Inflammatory macrophage treated with lipopolysaccharide for 4 hours (primary cell): ENCODE measurements at places on chromosomes 1 and 21.

GRCh38 chr1:224739997-224740684 lies 124.0 kb downstream of the CNIH3 start:
- DNase-seq = no peak

GRCh38 chr1:228308085-228308601 lies 98.5 kb downstream of the TRIM11 start:
- no peak for DNase-seq

- DNase-seq = no peak
Measured at GRCh38 chr1:205632669-205633169, 908 bp upstream of the ELK4 start.

DNA sequence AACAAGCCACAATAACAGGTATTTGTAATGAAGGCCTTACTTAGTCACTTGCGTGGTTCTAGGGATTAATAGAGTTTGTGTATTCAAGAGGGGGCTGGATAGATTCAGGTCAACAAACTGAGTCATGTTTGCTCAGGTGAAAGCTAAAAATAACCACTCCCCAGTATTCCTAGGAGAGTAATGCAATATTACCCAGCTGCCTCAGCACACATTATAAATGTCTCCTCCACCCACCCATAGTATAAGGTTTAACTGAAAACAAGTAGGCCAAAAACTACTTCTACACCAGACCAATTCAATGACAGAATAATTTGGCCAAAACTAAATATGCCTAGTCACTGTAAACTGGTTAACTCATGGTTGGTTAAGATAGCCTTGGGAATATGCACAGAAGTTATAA lies 34.4 kb downstream of the WLS start:
- no peak for DNase-seq

DNA sequence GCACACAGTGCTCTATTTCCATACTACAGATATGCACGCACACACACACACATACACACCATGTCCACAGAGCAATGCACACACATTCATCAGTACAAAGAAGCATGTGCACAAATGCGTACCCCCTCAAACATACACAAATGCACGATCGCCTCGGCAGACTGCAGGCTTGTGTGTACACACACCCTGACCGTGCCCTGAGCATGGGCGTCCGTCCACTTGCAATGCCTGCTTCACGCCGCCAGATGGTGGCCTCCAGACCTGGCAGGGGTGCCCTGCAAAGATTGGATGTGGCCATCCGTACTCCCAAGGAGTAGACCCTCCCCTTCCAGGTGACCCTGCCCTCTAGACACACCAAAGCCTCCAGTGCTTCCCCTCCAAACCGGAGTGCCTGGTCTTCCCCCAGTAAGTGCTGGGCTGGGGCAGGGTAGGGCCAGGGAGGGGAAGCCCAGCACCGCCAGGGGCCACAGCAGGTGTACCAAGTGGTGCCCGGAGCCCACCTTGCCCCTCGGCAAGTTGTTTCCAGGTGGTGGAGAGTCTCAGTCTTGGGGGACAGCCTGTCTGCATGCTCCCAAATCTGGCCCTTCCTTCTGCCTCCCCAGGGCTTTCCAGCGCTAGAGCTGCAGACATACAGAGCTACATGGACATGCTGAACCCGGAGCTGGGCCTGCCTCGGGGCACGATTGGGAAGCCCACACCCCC lies 20.6 kb downstream of the ESPN start:
- DNase-seq = peak; percentile 24

DNA sequence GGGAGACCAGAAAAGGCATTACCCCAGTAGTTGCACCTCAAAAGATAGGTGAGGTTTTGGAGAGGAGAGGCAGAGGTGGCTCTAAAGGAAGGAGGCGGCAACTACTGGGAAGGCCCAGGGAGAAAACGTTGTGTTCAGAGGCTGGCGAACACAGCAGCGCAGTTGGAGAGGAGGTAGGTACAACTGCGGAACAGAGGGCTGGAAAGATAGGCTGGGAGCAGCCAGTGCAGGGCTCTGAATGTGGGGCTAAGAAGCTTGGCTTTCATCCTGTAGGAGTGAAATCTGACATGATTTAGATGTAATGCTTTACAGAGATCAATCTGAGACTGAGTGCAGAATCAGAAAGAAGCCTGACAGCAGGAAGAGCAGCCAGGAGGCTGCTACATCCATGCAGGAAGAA lies 13.0 kb downstream of the RIMS3 start:
- DNase-seq = no peak

DNA sequence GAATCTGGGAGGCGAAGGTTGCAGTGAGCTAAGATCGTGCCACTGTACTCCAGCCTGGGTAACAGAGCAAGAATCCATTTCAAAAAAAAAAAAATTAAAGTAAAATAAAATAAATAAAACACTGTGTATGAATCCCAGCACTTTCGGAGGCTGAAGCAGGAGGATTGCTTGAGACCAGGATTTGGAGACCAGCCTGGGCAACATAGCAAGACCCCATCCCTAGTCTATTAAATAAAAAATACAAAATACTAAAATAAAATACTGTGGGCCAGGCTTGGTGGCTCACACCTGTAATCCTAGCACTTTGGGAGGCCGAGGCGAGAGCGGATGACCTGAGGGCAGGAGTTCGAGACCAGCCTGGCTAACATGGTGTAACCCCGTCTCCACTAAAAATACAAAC lies 4.2 kb upstream of the BNIPL start:
- DNase-seq = no peak

DNA sequence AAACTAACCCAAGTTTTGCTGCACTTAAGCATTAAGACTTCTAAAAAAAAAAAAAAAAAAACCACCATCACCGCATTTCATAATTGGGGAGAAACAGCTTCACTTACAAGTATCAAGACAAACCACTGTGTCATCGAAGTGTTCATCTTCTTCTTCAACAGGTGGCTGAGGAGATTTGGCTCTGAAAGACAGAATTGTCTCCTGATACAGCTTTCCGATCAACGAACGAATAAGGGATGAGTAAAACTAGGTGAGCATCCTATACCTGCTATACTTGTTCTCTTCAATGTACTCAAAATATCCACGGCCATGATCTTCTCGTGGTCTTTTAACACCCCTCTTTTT lies 2.0 kb downstream of the HNRNPU start:
- DNase-seq = peak; percentile 18

GRCh38 chr1:41713141-41713540 lies 205.6 kb downstream of the HIVEP3 start:
- DNase-seq = no peak

DNA sequence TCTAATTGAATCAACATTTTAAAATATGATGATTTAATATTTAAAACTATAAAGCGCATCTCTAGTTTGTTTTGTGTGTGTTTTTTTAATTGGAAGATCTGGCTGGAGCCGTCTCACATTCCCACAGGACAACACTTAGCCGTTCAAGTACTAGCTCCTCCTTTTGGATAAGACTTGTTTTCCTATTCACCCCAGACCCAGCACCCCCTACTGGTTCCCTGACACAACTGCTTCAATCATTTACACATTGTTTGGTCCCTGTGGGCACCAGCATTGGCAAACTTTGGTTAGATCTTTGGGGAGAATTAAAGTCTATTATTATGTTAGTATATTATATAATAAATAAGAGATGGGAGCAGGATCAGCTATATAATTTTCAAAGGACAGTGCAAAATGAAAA lies 34.5 kb downstream of the TYW3 start:
- DNase-seq = peak; percentile 8

DNA sequence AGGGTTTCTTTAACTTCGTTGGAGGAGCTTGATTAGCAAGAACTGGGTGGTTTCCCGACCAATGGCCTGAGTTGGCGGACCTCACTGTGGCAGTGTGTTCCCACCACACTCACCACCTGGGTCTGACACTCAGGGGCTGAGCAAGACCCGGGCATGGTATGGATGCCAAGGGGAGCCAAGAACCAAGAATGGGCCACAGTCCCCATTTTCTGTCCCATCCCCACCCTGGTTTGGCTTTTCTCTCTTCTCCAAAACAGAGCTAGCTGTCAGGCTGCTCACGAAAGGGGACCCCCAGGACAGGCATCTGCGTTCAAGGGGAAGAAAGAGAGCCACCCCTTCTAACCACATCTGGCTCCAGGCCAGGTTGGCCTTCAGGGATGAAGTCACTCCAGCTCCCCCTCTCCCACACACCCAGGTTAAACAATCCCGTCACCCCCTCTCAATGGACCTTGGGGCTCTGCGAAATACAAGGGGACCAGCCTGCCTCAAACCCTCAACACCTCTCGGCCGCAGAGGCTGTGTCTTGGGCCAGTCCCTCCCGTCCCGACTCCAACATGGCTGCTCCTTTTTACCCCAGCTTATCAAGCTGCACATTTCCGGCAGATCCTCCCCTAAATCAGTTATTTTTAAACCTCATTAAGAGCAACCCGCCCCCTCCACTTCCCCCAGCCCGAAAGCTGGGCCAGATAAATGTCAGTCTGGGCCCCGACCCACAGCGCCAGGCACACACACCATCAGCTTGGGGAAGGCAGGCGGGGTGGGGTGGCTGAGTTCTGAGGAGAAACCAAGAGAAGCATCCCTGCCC lies 3.4 kb downstream of the TAGLN2 start:
- DNase-seq = no peak

DNA sequence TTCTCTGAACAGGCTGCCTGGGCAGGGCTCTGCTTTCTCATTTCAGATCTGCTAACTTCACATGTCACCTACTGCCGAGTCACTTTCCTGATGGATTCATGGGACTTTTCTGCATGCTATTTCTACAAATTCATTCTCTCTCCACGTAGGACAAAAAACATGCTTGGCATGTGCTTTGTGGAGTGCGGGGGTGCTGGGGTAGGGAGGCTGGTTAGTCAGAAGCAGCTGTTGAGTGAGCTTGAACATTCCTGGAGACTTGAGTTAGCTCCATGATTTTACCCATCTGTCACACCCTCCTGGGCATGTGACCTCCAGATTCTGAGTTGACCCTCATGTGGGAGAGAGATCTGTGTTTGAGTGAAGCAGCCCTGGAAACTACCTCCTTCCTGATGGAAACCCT lies 71.4 kb downstream of the UCK2 start:
- DNase-seq = no peak
